T-helper 17 cell (primary cell): ENCODE measurements at places on chromosomes 2 and 18. TPM values are rescaled to one million over a fixed set of nuclear protein-coding genes. Genes with fewer than 3 reads are reported as not detected.

DNA sequence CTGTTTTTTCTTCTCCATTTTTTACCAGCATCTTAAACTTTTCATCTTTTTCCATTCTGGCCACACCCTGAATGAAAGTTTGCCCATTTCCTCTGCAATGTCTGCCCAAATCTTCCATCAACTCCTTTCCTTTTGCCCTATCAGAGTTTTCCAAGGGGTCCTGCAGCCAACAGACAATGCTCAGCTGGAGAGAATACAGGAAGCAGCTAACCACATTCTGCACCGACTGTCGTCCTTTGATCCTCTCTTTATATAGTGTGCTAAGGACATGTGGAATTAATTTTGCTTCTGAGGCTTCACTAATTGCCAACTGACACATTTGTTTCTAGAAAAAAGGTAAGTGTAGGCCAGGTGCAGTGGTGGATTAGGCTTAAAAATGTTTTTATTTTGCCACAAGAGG, 50.5 kb upstream of the DLX2 start:
- no peak for DNase-seq

GRCh38 chr2:237291138-237291792, 122.7 kb downstream of the COL6A3 start:
- DNase-seq = no peak

GRCh38 chr2:85774126-85774978, 20.6 kb downstream of the ATOH8 start:
- no peak for DNase-seq

DNA sequence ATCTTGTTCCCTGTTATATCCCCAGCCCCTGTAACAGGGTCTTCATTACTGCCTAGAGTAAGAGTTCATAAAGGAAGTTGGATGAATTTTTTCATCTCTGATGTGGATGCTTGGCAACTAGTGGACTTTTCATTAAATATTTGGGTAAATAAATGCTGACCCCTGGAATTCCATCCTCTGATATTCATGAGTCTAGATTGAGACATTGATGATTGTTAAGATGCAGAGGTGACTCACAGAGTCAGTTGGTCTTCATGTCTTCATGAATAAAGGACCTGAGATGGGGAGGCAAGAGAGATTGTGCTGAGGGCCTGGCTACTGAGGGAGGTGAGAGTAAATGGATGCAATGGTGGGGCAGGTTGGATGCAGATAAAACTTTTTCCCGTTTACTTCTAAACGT, 132.7 kb upstream of the NT5C1B start:
- DNase-seq = no peak

DNA sequence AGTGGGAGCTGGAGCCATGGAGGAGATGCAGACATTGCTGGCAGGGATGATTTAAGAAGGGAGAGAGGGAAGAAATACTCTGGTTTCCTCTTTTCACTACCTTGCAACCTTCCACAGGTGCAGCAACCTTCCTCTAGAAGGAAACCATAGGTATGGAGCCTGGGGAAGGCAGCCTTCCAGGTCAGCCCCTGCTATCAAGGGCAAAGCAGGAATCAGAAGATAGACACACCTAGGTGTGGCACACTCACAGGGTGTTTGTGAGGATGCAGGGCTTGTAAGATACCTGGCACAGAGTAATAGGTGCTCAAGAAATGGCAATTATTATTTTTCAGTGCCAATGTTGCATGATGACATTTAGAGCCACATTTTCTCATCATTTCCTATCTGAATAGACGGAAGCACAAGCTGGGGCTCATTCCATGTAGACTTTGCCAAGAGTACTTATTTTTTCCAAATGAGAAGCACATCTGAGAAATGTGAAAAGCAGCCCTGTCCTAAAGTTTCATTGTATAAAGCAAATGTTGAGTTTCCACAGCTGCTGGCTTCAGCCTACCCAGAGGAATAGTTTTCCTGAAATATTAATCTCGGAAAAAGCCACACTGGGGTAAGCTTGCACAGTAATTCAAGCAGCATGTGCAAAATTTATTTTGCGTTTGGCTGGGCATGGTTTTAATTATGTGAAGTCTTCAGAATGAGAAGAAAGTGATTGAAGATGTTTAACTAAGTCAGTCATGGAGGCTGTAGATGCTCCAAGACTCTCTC, 20.6 kb downstream of the EVA1A start:
- no peak for DNase-seq

- no peak for DNase-seq
These were observed 107.3 kb downstream of the DYSF start for GRCh38 chr2:71560638-71561011.

DNA sequence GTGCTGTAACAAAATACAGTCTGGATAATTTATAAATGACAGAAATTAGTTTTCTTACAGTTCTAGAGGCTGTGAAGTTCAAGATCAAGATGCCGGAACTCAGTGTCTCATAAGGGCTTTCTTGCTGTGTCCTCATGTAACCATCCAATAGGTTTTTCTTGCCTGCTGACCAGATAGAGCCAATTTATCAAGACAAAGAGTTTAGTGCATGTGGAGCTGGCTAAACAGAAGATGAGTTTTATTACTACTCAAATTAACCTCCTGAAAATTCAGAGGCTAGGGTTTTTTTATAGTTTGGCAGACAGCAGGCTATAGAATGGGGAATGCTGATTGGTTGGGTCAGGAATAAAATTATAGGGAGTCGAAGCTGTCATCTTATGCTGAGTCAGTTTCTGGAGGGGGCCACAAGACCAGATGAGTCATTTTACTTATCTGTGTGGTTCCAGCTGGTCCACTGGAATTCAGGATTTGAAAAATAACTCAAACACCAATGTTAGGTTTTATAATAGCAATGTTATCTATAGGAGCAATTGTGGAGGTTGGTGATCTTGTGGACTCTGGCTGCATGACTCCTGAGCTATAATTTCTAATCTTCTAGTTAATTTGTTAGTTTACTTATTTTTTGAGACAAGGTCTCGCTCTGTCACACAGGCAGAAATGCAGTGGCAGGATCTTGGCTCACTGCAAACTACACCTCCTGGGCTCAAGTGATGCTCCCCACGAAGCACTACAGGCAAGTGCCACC, 3.2 kb upstream of the PDK1 start:
- no peak for DNase-seq

DNA sequence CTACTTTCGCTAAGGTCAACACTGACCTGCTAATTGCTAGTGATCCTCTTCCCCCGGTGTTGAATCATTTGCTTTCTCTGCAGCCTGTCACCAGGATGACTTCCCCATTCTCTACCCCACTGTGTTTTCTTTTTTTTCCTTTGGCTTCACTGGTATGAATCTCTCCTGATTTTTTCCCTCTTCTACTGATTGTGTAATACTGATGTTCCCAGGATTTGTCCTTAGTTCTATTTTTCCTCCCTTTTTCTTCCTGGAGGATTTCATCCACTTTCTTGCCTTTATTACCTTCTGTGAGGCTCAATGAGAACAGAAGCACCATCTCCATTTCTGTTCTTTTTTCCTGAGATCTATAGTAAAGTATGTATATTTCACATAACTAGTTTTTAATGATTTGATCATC, 14.1 kb upstream of the MSH2 start:
- DNase-seq = no peak

DNA sequence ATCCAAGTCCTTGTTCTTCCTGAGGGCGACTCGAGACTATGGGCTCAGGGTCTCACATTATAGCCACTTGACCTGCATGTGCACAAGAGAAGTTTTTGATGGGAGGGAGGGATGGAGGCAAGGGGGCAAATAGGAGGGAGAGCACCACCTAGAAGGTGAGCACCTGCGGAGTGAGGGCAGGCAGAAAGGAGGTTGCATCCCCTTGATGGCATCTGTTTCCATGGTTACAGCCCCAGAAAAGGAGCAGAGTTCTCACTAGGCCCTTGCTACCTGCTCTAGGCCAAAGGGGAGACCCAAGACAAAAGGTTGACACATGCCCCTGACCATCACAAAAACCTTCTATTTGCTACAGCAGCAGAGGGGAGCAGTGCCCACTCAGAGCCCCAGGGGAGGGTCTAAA, 131.5 kb upstream of the SERTAD2 start:
- no peak for DNase-seq

DNA sequence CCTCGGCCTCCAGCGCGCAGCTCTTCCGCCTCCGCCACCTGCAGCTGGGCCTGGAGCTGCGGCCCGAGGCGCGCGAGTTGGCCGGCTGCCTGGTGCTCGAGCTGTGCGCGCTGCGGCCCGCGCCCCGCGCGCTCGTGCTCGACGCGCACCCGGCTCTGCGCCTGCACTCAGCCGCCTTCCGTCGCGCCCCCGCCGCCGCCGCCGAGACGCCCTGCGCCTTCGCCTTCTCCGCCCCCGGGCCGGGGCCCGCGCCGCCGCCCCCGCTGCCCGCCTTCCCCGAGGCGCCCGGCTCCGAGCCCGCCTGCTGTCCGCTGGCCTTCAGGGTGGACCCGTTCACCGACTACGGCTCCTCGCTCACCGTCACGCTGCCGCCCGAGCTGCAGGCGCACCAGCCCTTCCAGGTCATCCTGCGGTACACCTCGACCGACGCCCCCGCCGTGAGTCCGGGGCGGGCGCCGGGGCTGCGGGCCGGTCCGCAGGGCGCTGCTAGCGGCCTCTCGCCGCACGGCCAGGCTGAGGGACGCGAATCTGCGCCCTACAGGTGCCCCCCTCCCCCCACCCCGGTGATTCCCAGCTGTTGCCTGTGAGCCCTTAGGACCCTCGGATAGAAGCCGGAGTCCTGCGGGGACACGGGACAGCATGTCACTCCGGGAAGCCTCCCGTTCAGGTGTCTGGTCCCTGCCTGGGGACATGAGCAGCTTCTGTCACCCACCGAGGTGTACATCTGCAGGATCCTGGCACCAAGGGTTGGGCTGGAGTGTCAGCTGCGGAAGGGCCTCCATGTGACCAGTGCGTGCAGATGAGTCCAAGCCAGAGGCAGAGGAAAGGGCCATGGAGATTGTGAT, 616 bp downstream of the RNPEPL1 start:
- peak; percentile 57 for DNase-seq

GRCh38 chr18:12394428-12394827, 13.3 kb upstream of the PRELID3A start:
- DNase-seq = no peak

DNA sequence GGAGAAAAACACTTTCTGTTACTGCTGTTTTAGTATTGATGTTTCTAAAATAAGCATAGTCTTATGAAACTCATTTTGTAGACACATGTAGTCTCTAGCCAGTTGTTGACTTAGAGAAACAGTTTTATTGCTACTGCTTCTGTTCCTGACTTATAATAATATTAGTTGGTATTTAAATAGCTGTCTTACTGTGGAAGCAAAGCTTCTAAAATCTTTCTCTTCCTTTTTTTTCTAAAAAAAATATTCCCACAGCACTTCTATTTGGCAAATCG, 121.8 kb downstream of the MTX2 start:
- DNase-seq = no peak

RTP5 gene
- total RNA-seq = not detected

DIS3L2 gene
- total RNA-seq = 55.5 TPM

SERPINB13 gene
- total RNA-seq = not detected

FIGN gene
- total RNA-seq = not detected

TRIM54 gene
- total RNA-seq = not detected

UGT1A8 gene
- total RNA-seq = not detected
